ENCODE measurements at places on chromosomes 5 and 9.

DNA sequence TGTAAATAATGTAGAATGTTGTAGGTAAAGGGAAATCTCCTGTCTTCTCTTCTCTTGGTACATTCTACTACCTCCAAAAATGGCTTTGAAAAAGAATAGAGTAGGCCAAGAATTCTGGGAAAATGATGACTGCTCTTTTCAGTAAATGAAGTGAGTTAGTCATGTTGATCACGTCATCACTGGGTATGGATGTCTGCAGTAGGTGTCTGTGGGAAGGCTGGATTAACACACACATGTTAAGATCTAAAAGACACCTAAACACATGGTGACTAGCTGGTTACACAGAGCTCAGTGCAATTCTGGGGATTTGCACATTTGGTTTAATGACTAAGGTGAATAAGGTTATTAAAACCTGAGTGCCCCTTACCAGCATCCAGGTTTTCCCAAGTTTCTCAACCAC lies 161.5 kb downstream of the CEP120 start:
- no peak for DNase-seq

DNA sequence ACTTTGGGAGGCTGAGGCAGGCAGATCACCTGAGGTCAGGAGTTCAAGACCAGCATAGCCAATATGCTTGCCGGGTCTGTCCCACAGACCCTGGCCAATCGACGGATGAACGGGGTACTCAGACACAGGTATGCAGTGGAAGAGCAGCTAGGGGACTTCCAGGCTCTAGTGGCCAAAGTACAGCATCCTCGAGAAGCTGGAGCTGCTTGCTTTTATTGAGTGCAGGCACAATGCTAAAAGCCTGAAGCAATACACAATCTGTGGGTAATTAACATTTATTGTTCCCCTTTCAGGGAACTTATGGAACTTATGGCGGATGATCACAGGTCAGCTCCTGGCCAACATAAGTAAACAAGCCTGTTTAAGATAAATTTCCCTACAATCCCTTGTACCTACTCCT lies 32.8 kb upstream of the SEMA4D start:
- no peak for DNase-seq

DNA sequence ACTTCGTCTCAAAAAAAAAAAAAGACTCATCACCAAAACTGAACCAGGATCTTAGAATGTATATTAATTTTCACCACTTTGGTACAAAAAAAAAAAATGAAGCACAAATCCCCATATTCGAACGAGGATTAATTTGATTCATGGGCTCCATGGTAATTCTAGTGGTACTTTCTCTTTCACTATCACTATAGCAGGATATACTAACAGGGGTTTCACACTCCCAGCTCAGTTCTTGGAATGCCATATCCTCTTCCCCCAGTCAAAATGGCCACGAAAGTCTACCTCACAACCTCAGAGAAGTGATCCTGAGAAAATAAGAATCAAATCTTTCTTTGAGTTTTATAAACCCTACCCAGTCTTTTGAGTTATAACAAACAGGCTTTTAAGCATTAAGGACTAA lies 235.7 kb downstream of the FBXL17 start:
- no peak for DNase-seq

GRCh38 chr9:32552172-32552872 lies at the start of the genes SMIM27 and TOPORS:
Gene SMIM27, plus strand, starts transcription at chr9:32552327. Its CDS starts 108 bp downstream, at chr9:32552435.
Gene TOPORS, minus strand, starts transcription at chr9:32552586. Its CDS starts 150 bp downstream, at chr9:32552436.
- peak; percentile 79 for DNase-seq

DNA sequence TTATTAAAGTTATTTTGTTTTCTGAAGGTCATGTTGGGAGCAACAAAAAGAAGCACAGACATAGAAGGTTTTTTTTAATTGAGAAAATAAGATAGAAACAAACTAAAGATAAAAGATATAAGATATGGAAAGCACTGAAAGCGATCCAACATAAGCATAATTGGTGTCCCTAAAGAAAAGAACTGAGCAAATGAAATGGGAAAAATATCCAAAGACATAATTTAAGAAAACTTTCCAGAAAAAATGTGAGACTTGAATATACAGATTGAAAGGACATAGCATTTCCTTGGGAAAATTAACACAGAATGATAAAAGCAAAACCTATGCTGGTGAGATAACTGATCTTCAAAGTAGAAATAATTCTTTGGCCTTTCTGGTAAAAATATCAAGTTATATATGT lies 289.3 kb downstream of the KIAA0825 start:
- no peak for DNase-seq

GRCh38 chr9:84139296-84140070 lies 158.9 kb downstream of the RMI1 start:
- DNase-seq: no peak

- DNase-seq: no peak
These were observed 31.5 kb upstream of the RGMB start for GRCh38 chr5:98741926-98742325.

- no peak for DNase-seq
These were observed 34.0 kb upstream of the PPP1R2B start for GRCh38 chr5:156815988-156816599.

DNA sequence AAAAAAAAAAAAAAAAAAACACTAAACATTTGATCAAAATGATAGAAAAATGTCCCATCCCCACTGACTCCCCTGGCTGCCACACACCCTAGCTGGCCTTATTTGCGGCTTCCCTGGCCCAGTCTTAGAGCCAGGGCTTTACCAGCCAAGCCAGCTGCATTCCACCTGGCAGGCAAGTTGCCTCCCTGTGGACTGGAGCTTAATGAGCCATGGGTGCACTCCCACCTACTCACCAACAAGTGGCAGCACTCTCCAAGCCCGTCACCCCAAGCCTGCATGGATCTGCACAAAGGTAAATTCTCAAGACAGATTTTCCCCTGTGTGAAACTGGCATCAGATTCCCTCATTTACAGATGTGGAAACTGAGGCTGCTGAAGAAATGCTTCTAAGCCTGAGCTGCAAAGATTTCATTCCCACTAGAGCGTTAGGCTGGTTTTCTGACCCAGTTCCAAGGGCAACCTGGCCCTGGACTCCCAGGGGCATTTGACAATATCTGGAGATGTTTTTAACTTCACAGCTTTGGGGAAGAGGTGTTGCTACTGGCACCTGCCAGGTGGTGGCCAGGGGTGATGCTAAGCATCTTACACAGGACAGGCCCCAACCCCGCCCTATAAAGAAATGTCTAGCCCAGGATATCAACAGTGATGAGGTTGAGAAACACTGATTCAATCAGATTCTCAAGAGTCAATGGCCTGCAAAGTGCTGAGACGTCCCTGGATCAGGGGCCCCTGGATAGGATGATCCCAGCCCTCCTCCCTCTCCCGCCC lies 21.9 kb upstream of the VDAC1 start:
- peak; percentile 28 for DNase-seq

- no peak for DNase-seq
These were observed 172.8 kb upstream of the FSTL4 start for GRCh38 chr5:133785182-133785581.
